ENCODE measurements at places on chromosomes 4 and X.

- no peak for DNase-seq
These were observed 1.0 kb upstream of the DAPP1 start for GRCh38 chr4:99815597-99816011.

DNA sequence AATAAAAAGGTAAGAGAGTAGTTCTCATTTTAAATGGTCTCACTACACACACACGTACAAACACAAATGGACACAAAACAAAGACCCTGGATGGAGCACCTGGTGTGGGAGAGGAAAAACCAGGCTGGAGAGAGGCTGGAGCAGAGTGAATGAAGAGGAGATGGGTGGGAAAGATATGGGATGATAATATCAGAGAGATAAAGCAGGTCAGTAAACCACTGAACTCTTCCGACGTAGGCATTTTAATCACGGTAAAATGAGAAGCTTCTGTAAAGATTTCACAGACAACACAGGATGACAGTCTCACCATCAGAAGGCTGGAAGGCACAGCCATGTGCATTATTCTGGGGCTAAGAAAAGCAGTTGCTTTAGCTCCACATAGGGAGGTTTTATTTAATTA, 532.8 kb downstream of the KCNIP4 start:
- no peak for DNase-seq

GRCh38 chrX:151004085-151004484, 20.9 kb downstream of the HMGB3 start:
- DNase-seq = no peak

- DNase-seq = no peak
These were observed 41.5 kb upstream of the XPNPEP2 start for GRCh38 chrX:129697204-129697829.

DNA sequence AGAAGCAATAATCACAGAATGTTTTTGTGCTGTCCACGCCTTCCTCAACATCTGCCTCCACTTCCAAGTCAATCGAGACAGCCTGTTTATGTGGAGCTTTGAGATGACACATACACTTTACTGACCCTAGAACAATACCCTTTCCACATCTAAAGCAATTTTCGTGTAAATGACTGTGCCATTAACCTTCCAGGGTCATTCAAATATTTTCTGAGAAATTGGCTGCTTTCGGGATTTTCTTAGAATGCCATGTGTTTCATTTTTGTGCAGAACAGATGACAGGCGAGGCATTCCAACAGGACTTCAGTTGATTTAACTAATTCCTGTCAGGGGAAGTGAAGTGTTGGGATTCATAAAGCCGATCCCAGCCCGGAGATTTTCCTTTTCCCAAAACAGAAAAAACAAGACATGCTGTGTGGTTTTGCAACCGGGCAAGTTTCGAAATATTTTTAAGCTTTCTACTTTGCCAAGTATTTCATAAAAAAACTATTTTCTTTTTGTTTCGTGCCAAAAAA, 73.9 kb downstream of the SORBS2 start:
- DNase-seq = no peak

GRCh38 chr4:177952723-177953122, 510.5 kb upstream of the AGA start:
- DNase-seq = no peak

DNA sequence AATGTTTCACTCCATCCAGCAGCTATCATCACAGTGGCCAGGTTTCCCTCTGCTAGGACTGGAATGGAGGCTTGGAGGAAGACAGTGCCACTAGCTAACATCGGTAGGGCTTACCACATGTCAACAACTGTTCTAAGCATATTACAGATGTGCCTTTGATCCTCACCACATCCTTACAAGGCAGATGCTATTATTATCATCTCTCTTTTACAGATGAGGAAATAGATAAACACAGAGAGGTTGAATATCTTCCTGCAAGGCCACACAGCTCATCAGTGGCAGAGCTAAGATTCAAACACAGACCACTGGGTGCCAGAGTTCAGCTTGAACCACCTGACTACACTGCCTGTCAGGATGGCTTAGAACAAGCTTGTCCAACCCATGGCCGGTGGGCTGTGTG, 47.4 kb downstream of the MAMLD1 start:
- DNase-seq = no peak

DNA sequence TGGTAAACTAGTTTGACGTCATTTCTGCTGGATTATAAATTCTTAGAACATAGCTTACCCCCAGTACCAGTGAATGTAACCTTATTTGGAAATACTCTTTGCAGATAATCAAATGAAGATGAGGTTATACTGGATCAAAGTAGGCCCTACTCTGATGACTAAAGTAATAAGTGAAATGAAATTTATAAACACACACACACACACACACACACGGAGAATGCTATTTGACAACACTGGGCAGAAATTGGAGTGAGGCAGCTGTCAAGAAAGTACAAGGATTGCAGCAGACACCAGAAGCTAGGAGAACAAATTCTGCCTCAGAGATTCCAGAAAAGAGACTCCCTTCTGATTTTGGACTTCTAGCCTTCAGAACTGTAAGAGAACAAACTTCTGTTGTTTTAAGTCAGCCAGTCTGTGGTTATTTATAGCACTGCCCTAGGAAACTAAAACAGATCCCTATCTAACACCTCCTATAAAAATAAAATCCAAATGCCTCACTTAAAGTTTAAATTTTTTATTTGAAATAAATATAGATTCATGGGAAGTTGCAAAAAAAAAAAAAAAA, 448.6 kb downstream of the PCDH18 start:
- no peak for DNase-seq

- DNase-seq = no peak
These were observed 87.1 kb downstream of the UBE2K start for GRCh38 chr4:39785083-39785482.

DNA sequence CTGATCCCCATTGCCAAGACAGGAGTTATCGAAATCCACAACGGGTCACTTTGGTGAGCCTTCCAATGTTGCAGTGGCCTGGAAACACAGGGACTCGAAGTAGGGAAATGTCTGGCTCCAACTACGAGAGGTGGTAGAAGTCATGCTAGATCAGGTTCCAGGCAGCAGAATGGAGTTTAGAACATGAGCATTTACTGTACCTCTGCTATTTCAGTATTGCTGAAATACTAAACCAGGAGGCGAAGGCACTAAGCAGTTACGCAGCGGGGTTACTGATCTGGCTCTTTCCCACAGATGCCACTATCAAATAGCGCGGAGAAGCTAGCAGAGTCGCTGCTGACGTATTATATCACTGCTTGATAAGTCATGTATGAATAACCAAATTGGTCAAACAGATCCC, 56.3 kb downstream of the PTCHD1 start:
- DNase-seq = no peak

- no peak for DNase-seq
These were observed 866.3 kb upstream of the PCDH7 start for GRCh38 chr4:29853833-29854232.

DNA sequence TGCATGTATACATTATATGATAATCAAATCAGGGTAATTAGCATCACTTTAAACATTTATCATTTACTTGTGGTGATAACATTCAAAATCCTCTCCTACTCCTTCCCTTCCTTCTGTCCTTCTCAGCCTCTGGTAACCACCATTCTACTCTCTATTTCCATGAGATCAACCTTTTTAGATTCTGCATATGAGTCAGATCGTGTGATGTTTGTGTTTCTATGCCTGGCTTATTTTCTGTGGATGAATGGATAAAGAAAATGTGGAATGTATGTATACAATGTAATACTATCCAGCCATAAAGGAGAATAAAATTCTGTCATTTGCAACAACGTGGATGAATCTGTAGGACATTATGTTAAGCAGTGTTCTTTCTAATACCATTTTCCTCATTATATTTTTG, 123.9 kb downstream of the NAA11 start:
- no peak for DNase-seq

- no peak for DNase-seq
These were observed 31.3 kb downstream of the CXCL13 start for GRCh38 chr4:77636902-77637301.

GRCh38 chr4:139819082-139819481, 153.5 kb downstream of the MGST2 start:
- DNase-seq = no peak

- DNase-seq = no peak
These were observed at the start of gene FGF2 for GRCh38 chr4:122826553-122827257. Gene FGF2 (plus strand): TSS chr4:122826831. CDS start chr4:122827175, 344 bp downstream.

- no peak for DNase-seq
These were observed 13.6 kb downstream of the UVSSA start for GRCh38 chr4:1360423-1361283.

- no peak for DNase-seq
These were observed 103.7 kb upstream of the KLF3 start for GRCh38 chr4:38560340-38560739.

- no peak for DNase-seq
These were observed 8.0 kb downstream of the HERC3 start for GRCh38 chr4:88600176-88600838.

DNA sequence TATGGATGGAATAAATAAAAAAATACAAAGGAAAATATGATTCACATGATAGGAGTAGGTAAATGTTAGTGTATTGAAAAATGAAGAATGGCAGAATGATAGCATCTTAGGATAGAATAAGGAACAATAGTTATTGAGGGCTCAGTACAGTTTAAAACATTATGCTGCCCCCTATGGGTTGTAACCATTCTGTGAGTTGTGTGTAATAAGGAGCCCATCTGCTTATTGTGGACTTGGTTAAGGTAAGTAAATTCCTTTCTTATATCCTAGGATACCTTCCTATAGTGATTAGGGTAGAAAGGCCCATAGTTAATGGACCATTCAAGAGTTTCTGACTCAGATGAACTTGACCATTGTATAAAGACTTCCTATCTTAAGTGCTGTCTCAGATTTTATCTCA, 195.8 kb downstream of the PDHA2 start:
- DNase-seq = no peak

GRCh38 chr4:42600578-42600977, 56.3 kb downstream of the ATP8A1 start:
- DNase-seq = no peak

DNA sequence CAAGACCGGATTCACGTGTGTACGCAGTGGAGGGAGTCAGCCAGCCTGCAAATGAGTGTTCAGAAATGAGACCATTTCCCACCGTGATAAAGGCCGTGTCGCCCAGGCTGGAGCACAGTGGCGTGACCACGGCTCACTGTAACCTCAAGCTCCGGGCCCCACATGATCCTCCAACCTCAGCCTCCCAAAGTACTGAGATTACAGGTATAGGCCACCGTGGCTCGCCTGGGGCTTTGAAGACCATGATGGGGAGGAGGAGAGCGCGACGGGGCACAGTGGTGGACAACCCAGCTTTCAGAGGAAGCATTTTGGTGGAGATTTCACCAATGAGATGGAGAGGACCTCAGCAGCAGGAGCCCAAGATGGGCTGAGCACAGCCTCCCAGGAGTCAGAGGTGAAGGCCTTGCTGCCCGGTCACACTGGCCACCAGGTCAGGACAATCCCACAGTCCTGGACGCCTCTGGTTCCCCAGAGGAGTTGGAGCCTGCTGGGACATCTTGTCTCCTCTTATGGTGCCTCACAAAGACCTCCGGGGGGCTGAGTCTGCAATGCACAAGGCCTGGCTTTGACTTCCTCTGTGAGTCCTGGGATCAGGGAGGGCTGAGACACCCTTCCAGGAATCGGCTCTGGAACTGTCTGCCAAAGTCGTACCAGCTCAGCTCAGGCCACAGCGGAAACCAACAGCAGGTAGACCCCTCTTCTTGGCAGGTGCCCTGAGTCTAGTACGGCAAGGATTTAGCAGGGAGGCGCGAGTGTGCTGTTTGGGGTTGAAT, 22.4 kb upstream of the MXD4 start:
- no peak for DNase-seq

GRCh38 chr4:188195389-188195985, 56.2 kb downstream of the TRIML1 start:
- no peak for DNase-seq

Measured in activated CD4-positive, alpha-beta T cell treated with anti-CD3 and anti-CD28 coated beads for 24 hours (primary cell).